ENCODE measurements at places on chromosomes 11 and 22. TPM values are rescaled to one million over a fixed set of nuclear protein-coding genes. Genes with fewer than 3 reads are reported as not detected.
A peak's percentile ranks its signal among the peaks of the same experiment; 100 is the strongest.

OR6A2 gene
- not detected for total RNA-seq

LRRN4CL gene
- 0.13 TPM for total RNA-seq

DNA sequence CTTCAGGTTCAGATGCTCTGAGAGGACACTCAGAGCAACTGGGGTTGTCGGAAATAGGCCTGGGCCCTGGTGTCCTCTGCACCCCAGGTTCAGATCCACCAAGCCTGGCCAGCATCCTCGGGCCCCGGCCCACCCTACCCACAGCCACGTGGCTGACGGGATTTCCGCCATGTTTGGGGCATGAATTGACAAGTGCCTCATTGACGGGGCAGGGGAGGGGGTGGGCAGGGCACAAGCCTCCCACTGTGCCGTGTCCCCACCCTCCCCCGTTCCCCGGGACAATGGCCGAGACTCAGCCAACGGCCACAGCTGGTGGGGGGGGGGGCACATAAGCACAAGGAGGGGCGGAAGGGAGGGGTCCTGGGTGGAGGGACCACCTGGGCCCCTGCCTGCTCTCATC is 8.5 kb downstream of the MYRF start:
- no peak for DNase-seq

- DNase-seq = no peak
Measured at GRCh38 chr11:119266063-119266462, 50.9 kb downstream of the MCAM start.

FXYD2 gene
- total RNA-seq = not detected

- DNase-seq = peak; percentile 38
Measured at GRCh38 chr11:92717240-92717639, 252.2 kb upstream of the MTNR1B start.

DNA sequence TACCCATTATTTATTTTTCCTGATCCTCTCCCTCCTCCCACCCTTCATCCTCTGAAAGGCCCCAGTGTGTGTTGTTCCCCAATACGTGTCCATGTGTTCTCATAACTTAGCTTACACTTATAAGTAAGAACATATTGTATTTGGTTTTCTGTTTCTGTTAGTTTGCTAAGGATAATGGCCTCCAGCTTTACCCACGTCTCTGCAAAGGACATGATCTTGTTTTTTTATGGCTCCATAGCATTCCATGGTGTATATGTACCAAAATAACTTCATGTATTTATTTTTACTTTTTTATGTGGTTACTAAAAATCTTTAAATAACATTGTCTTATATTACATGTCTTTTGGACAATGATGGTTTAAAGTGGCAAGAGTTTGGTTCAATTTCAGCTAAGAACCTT is 15.2 kb downstream of the PDGFD start:
- no peak for DNase-seq

GRAP2 gene
- total RNA-seq = 0.33 TPM

OR1S1 gene
- total RNA-seq = not detected

BTG4 gene
- total RNA-seq = not detected

WNT11 gene
- not detected for total RNA-seq

- no peak for DNase-seq
Measured at GRCh38 chr11:93623179-93623578, 38.3 kb upstream of the CEP295 start.

DNA sequence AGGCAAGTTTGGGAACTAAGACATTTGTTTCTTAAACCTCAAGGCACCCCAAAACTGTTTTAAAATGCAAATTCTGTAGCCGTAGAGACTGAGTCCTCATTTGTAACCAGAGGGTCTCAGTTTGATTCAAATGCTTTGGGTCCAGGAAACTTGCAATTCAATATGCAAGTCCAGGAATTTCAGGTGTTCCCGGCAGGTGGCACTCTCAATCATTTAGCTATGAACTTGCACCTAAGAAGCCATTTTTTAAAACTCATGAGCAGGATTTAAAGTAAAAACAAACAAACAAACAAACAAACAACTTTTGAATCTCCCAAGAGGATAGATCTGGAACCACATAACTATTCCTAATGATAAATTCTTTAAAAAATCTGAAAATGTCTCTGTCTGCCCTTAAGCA is 8.7 kb upstream of the ABTB2 start:
- peak; percentile 24 for DNase-seq

DNA sequence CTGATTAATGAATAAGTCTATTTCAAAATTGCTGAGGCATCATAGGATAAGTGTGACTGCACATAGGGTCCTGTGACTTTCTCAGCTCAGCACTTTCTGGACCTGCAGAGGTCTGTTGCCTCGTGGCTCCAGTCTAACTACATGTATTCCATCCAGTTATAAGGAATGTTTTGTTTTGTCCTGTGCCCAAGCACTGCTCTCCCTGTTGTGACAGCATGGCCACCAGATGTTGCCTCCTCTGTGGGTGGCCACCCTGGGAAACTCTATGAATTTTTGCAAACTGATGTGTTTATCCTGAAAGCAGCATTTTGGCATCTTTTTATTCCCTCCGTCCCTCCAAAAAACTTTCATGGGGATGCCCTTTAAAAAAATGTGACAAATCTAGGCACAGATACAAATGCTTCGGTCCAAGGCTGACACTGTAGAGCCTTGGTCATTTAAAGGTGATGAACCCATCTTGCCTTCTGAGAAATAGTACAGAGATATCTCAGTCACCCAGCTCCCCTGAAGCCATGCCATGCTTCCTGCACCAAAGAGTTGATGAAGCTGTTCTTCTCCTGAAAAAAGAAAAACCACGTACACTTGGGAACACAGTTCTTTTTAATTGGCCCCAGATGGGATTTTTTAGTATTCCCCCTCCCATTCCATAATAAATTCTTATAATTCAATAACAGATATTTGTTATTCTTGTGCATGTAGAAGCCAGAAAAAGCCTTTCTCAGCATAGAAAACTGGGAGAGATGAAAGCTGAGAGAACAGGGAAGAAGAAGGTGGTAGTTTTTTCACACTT is 72.6 kb downstream of the CCDC34 start:
- no peak for DNase-seq

SLC7A4 gene
- not detected for total RNA-seq

GRCh38 chr11:69092263-69092662 is 43.5 kb downstream of the TPCN2 start:
- DNase-seq = no peak

- DNase-seq = no peak
Measured at GRCh38 chr11:104076455-104076854, 40.0 kb downstream of the DDI1 start.

DNA sequence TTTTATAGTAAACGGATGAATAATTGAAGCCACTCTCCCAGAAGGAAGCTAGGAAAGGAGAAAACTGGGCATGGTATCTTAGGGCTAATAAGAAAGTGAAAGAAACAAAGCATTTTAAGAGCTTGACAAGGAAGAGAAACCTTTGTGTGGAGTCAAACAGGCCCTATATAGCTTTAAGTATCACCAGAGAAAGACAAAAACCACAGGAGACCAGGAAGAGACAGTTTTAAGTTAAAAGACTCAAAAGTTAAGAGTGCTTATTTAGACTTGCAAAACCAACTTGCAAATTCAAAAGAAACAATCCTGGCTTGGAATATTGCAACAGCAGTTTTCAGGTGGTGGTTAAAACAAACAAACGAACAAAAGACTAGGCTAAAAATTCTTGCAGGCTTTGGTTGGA is 3.4 kb downstream of the PAK1 start:
- no peak for DNase-seq

BRSK2 gene
- total RNA-seq = 0.84 TPM

DNA sequence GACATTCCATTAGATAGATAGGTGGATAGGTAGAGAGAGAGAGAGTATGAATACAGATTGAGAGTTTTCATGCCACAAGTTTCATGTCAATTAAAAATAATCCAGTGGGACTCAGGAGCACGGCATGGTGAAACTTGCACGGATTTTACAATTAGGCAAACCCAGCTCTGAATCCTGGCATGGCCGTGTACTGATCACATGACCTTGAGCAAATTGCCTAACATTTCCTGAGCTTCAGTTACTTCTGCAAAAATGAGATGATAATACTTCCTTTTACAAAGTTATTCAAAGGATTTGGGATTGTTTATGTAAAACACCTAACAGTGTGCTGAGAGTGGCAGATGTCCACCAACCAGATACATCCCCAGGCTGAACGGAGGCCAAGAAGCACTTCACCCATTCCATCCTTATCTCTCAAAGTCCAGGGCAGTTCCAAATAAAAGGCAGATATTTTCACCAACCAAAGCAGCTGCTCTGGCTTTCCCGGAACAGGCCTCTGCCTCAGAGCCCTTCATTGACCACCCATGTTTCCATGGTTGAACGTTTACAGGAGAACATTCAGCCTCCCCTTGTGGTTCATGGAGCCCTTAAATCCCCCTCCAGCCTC is 17.9 kb downstream of the APLNR start:
- DNase-seq = no peak

DNA sequence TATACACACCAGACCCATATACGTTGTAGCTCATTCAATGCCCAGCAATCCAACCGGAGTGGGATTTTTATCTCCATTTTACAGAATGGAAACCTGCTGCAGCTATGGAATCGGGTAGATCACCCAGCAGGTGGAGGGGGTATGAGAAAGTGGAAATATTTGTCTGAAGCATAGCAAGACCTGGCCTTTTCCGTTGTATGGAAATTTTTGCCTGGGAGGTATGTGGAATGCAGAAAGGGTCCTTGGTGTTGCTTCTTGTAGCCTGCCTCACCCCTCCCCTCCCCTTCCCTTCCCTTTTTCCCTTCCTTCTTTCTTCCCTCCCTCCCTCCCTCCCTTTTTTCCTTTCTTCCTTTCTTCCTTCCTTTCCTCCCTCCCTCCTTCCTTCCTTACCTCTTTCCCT is 15.2 kb downstream of the TSPAN18 start:
- no peak for DNase-seq

DNA sequence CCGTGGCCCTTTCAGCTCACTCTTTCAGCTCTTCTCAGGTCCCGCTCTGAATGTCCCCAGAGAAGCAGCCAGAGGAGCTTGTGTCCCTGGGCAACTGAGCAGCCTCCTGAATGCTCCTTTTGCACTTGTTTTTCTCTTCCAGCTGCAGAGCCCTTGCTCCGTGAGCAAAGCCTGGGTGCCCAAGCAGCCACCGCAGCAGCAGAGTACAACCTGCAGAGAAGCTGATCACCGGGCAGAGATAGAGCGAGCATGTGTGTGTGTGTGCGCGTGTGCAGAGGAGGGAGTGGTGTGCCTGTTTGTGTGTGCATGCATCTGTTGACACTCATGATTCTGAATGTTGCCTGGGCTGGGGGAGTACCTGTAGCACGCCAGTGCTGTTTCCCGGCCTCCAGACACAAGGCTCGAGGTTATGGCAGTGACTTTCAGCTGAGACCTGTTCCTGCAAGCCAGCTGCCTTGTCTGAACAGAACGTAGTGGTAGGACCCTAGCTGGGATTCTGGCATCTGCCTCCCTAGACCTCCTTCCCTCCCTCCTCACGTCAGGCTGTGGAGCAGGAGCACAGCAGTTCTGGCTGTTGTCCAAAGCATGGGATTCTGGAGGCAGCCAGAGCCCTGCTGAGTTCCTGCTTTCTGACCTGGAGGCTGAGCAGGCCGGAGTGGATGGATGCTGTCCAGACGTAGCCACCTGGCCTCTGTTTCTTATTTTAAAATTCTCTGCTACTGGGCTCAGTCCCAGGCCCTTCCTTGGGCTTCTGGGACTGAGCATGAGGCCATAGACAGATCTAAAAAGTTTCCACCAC is 4.5 kb upstream of the MAPK8IP1 start:
- no peak for DNase-seq

- no peak for DNase-seq
Measured at GRCh38 chr11:7261578-7261977, 9.9 kb downstream of the SYT9 start.

GRCh38 chr11:8229299-8230177 is 34.1 kb downstream of the LMO1 start:
- no peak for DNase-seq

- DNase-seq = no peak
Measured at GRCh38 chr11:74506823-74507222, 13.3 kb upstream of the LIPT2 start.

DNA sequence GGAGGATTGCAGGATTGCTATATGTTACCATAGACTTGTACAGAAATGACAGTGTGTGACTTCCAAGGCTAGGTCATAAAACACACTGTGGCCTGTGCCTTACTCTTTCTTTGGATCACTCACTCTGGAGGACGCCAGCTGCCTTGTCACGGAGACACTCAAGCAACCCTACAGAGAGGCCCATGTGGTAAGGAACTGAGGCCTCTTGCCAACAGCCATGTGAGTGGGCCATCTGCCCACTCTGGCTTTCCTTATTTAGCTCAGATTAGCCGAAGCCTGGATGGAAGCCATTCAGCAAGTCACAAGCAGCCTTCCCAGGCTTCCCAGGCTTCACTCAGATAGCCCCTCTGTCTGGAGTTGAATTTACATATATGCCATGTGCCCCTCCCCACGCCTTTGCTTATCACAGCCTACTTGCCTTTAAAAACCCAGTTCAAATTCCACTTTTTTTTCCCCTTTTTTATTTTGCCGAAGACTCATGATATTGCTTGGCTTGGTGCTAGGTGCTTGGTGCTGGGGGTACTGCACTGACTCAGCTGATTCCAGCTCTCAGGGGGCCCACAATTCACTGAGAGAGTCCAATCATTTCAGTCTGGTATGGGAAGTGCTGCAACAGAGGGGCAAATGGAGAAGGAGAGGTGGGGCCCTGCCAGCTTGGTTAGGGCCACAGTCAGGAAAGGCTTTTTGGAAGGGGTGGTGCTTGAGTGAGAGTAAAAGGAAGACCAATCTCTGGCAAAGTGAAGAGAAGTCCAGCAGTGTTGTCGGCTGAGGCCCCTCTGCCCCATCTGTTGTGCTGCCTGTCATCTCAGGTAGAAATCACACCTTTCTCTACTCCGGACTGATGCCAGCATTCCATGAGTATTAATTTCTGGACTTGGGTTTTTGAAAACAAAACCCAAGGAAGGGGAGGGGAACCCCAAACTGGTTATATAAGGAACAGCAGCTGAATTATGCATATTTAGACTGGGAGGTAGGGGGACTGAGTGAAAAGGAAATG is 14.5 kb upstream of the P4HA3 start:
- no peak for DNase-seq

SLC17A6 gene
- total RNA-seq = not detected

- DNase-seq = no peak
Measured at GRCh38 chr11:130301002-130301401, 13.7 kb downstream of the ZBTB44 start.

BRD1 gene
- total RNA-seq = 14.4 TPM

GRCh38 chr11:35554491-35555437 is 29.3 kb upstream of the PAMR1 start:
- no peak for DNase-seq

GRCh38 chr11:134047586-134047999 is 21.3 kb upstream of the JAM3 start:
- DNase-seq = peak; percentile 78
